NCI-H1105 treated with DMSO at 0.1 percent for 48 hours (cell line): ENCODE measurements at places on chromosomes 1 and 21.

DNA sequence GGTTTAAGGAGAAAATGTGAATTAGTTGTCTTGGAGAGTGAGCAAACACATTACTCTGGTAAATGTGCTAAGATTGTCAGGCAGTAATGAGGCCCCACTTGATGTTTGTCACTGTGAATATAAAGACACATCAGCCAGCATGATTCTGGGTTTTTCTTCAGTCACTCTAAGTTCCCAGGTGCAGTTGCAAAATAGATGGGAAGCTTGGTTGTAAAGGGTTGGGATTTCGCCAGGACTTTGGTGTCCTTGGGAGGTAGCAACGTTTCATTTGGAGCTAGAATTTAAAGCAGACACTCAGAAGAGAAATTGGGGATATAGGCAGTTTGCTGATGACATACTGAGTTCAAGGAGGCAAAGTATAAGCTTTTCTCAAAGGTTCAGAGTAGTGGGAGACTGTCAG, 154.3 kb downstream of the MAST2 start:
- DNase-seq: no peak

DNA sequence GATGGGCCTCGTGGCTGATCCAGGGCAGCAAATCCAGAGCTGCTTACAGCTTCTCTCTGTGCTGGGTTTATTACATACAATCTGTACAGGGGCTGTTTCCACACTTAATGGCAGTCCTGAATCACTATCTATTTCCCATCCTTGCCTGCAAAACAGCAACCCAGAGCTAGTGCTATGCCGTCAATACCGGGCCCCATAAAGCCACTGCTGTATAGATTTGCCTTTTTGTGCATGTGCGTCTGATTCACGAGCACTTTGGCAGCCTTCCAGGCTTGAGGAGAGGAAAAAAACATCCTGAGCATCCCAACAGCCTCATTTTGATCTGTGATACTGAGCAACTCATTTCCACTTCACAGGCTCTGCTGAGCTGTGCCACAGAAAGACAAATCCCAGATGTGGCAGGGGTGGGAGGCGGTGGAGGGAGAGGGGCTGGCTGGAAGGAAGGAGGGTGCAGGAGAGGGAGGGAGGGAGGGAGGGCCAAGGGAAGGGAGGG, 65.2 kb upstream of the TARBP1 start:
- DNase-seq: peak; percentile 86

- DNase-seq: no peak
Measured at GRCh38 chr1:20950679-20951078, 163.6 kb upstream of the HP1BP3 start.

GRCh38 chr1:153642161-153642560, 8.3 kb downstream of the CHTOP start:
- DNase-seq: no peak

- no peak for DNase-seq
Measured at GRCh38 chr21:45102391-45102932, 28.1 kb downstream of the ADARB1 start.

GRCh38 chr21:31075848-31076247, 37.6 kb upstream of the KRTAP19-8 start:
- no peak for DNase-seq

GRCh38 chr21:38664841-38665240, 140.9 kb upstream of the ETS2 start:
- DNase-seq: no peak

- DNase-seq: no peak
Measured at GRCh38 chr1:165674599-165674998, 23.8 kb downstream of the ALDH9A1 start.

- DNase-seq: no peak
Measured at GRCh38 chr21:39300587-39300986, 12.8 kb downstream of the BRWD1 start.

DNA sequence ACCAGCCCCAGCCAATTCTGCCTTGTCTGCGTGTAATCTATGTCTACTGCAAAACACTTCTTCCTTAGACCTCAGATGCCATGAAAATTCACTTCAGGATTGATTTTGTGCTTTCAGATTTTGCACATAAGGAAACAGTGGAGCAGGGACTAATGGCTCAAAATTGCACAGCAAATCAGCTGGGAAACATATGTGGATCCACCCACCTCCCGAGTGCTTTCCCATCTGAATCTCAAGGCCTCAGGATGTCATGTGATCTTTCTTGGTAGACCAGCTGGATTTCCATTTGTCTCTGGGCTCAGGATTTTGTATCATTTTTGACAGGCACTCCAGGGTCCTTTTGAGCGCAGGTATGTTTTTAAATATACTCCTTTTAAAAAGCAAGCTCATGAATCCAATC, 158.6 kb downstream of the MIS18A start:
- no peak for DNase-seq

DNA sequence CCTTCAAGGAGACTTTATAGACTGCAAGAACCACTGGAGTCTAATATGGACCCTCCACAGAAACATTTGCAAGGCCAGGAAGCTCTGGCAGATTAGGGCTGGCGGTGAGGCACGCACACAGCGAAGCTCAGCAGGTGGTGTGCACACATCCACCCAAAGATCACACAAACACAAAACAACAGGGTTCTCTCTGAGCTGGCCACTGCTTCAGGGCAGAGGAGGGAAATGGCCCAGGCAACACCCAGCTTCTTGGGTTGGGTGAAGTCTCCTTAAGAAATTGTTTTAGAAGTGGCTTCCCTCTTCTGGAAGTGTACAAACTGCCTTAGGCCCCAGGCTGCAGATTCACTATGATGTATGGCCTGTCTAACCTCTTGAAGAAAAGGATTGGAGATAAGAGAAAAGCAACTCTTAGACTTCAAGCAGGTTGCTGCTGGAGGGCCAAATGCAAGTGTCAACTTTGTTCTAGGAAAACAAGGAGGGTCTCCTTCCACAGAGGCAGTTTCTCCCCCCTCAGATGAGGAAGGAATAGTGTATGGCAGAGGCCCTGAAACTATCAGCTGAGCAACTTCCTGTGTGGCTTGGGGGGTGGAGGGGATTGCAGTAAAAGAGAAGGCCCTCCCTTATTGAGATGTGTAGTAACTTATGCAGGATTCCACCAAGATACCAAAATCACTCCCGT, 2.0 kb downstream of the RCSD1 start:
- DNase-seq: no peak

DNA sequence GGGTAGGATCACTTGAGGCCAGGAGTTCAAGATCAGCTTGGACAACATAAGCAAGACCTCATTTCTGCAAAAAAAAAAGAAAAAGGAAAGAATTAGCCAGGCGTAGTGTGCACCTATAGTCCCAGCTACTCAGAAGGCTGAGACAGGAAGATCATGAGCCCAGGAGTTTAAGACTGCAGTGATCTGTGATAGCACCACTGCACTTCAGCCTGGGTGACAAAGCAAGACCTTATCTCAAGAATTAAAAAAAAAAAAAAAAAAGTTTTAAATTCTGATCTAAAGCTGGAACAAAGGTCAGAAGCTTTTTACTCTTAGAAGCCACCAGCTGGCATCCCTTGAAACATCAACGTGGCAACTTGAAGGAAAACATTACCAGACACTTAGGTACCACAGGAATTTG, 45.3 kb downstream of the HENMT1 start:
- DNase-seq: no peak

GRCh38 chr1:154557939-154558719, at the start of gene UBE2Q1:
Gene UBE2Q1 (minus strand): TSS chr1:154558662. CDS start chr1:154558553, 109 bp downstream.
- DNase-seq: no peak

GRCh38 chr1:119048624-119049404, 60.7 kb upstream of the TBX15 start:
- no peak for DNase-seq

GRCh38 chr1:115429884-115430283, 91.8 kb upstream of the NGF start:
- no peak for DNase-seq

- peak; percentile 6 for DNase-seq
Measured at GRCh38 chr1:223531742-223532341, 133.7 kb downstream of the CAPN8 start.

GRCh38 chr1:232327269-232327668, 302.7 kb downstream of the SIPA1L2 start:
- peak; percentile 58 for DNase-seq

DNA sequence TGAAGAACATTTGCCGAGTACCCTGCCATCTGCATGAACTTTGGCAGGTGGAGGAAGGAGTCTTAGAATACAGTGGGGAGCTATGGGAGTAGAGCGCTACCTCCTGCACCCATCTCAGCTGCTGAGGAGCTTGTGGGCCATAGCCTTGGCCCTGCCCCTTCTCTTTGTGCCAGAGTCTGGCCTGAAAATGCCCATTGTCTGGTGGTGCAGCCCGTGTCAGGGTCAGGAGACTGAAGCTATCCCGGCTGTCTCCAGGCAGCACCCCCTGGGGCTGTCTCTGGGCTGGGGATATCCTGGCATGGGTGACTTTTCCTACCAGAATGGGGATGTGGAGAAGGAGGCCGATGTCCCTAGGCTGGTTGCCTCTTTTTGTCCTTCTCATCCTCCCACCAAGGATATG, 7.3 kb downstream of the IPO13 start:
- DNase-seq: no peak

GRCh38 chr1:51240084-51240483, 4.0 kb downstream of the RNF11 start:
- DNase-seq: no peak

DNA sequence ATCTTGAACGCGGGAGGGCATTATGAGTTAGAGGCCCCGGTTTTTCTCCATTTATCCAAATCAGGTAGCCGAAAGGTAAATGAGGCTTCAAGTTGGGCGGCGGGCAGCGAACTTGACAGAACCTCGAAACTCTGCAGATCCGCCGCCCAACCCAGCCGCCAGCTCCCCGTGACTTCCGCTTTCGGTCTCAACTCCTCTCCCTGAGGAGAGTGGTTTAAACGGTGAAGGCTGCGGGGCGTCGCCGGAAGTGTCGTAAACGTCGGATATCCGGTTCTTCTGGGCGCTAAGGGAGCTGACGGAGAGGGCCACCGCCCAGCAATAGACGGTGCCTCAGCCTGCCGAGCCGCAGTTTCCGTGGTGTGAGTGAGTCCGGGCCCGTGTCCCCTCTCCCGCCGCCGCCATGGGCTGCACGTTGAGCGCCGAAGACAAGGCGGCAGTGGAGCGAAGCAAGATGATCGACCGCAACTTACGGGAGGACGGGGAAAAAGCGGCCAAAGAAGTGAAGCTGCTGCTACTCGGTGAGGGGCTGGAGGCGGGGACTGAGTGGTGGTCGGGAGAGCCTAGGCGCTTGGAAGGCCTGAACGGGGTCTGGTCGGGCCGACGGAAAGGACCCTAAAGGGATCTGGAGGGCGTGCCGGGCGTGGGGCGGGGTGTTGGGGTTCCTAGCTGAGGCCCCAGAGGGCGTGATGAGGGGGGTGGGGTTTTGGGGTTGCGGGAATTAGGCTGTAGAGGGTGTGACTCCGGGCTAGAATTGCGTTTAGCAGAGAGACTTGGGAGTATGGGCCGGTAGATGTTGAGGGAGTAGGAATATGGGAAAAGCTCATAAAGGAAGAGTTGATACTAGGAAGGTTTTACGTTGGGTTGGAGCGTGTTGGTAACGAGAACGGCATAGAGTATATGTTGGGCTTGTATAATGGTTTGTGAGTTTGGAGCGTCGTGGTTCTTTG, at the start of gene GNAI3:
Gene GNAI3, plus strand, starts transcription at position 295 of the 947 bp plus-strand sequence. Its CDS starts 106 bp downstream, at position 401.
- peak; percentile 93 for DNase-seq

- DNase-seq: no peak
Measured at GRCh38 chr1:119228335-119229080, 88.1 kb upstream of the WARS2 start.

GRCh38 chr1:185821612-185822385, 87.6 kb downstream of the HMCN1 start:
- no peak for DNase-seq

GRCh38 chr1:10912441-10912840, 100.0 kb upstream of the TARDBP start:
- no peak for DNase-seq

DNA sequence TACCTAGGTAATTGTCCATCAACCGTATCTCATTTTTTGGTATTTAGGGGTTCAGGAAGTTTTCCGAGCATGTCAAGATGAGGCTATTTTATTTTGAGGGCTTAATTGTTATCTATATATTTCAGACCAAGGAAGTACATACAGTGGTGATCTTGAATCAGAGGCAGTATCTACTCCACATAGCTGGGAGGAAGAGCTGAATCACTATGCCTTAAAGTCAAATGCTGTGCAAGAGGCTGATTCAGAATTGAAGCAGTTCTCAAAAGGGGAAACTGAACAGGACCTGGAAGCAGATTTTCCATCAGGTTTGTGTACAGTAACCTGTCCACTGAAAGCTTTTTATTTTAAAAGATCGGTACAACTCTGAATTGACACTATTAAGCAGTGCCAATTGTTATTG, 130.2 kb downstream of the ZMYM4 start:
- DNase-seq: no peak

DNA sequence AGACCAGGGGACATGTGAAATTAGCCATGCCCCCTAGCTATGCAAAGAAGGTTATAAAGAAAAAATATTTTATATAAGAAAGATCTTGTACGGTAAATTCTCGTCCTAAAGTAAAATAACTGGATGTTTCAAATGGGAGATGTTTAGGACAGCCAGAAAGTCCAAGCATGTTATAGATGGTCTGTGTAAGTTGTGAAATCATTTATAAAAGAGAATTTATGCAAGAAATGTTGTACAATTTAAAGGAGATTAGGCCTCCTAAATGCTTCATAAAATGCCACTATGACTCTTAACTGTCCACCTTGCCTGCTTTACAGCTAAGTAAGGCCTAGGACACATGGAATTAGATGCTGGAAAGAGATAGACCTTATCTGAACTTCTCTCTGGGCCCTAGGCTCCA, 118.1 kb upstream of the POGK start:
- DNase-seq: no peak

DNA sequence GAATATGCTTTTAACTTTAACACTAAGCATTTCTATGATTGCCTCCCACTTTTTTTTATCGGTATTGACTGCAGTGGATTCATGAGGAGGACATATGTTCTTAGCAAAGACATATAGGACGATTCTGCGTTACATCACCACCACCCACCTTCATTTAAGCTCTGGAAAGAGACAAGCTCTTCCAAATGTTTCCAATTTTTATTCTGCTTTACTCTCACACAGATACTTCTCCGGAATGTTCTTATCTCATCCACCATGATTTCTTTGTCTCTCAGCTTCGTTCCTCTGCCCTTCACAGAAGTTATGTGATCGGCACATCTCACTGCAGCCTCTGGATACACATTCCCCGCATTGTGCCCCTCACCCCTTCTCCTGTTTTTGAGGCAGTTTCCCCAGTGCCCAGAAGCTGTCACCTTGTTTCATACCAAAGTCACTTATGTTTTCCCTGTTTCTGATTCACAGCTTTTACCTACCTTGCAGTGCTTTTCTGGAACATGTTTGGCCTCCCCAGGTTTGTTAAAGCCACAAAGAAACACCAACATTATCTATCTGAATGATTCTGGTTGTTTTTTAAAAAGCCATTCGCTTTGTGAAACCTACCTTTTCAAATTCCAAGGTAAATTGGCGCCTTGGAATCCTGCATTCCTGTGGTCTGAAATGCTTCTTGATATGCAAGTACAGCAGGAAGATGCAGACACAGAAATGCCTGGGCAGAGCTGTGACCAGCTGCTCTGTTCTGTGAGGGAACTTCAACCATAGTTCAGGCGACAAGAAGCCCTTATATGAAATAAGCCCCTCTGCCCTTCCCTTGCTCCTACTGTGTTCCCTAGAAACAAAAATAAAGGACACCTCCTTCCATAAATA, 1020.2 kb downstream of the TTLL7 start:
- DNase-seq: no peak
